ENCODE measurements at places on chromosomes 7 and 10.

- DNase-seq = no peak
These were observed 4.4 kb upstream of the CLIP2 start for GRCh38 chr7:74284781-74285259.

GRCh38 chr10:30842185-30842584, 189.5 kb downstream of the ZNF438 start:
- DNase-seq = no peak

DNA sequence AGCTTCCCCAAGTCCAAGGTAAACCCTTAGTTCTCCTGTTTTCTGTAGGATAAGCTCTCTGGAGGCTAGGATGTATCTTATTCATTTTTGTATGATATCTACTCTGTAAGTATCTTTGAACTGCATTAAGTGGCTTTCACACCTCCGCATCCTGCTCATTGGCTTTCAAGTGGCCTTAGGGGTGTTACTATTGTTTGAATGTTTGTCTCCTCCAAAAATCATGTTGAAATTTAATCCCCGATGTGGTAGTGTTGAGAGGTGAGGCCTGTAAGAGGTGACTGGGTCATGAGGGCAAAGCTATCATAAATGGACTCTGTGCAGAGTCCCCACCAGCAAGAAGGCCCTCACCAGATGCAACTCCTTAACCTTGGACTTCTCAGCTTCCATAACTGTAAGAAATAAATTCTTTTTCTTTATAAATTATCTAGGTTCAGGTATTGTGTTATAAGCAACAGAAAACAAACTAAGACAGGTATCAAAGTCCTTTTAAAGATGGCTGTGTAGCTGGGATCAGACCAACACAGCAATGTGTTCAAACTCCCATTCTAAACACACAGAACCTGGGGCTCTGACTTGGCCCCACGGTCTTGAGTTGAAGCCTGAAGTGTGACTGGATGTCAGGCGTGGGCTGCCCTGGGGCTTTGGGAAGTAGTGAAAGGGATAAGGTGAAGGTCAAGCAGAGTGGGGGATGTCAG, 25.9 kb downstream of the TBXAS1 start:
- DNase-seq = no peak

- DNase-seq = no peak
These were observed 80.0 kb downstream of the RBM33 start for GRCh38 chr7:155724327-155725005.

DNA sequence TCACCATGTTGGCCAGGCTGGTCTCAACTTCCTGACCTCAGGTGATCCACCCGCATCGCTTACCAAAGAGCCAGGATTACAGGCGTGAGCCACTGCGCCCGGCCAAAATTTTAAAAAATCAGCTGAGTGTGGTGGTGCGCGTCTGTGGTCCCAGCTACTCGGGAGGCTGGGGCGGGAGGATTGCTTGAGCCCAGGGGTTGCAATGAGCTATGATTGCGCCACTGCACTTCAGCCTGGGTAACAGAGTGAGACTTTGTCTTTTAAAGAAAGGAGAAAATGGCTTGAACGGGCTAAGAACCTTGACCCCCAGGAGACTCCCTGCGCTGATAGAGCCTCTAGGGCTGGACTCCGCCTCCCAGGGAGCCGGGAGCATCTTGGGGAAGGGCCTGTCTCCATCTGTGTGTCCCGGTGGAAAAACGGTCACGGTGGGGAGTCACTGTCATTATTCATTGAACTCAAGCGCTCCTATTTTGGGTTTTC, 760 bp upstream of the KCTD7 start:
- DNase-seq = no peak

- DNase-seq = no peak
These were observed 94.9 kb downstream of the CPXM2 start for GRCh38 chr10:123796736-123797135.

DNA sequence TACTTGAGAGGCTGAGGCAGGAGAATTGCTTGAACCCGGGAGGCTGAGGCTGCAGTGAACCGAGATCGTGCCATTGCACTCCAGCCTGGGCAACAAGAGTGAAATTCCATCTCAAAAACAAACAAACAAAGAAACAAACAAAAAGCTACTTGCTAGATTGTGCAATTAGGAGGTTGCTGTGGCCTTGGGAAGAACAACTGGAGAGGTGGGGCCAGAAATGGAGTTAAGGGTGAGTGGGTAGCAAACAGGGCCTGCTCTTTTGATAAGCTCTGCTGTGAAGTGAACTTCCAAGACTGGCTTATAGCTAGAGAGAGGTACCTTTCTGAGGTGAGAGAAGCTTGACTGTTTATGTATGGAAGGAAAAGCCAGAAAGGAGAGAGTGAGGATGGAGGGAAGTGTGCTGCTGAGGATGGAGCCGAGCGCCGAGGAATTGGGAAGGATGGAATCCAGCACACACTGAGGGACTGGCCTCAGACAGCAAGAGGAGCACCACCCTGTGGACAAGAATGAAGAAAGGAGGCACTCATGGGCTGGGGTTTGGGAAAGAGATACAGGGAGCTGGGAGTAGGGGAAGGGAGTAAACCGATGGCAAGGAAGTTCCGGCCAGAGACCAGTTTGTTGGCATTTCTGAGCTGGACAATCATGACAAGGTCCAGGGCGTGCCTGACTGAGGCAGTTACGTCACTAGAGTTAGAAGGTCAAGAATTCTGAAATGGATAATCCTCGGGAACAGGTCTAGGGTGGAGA, 7.0 kb upstream of the RPEL1 start:
- DNase-seq = no peak

DNA sequence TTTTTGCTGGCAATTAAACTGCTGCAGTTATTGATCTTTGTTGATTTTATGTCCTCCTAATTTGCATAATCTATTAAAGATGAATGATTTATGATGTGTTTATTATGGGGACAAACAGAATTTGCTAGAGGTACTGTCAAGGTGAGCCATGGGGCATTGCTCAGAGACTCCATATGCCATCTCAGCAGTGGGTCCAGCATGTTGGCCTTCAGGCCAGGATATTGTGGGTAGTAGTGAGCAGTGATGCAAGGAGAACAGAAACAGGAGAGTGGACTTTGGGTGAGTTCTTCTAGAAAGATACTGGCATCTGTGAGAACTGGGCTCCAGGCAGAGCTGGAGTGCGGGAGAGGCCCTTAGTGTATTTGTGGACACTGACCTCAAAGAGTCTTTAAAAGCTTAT, 65.9 kb downstream of the PAX2 start:
- DNase-seq = no peak

DNA sequence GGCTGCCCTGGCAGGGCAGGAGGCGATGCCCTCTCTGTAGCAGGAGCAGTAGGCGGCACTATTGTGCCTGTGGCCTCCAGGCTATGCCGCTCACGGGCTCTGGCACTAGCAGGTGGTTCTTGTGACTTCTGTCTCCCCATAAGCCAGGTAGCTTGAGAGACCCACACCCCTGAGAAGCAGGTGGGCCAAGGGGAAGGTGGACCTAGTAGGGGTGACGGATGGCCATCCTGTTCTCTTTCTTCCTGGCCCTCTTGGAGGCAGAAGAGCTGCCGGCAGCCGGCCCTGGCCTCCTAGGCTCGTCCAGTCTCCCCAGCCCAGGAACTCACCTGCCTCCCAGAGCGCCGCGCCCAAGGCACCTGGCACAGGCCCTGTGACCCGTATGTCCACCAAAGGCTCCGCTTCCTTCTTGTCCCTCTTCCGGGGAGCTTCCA, 15.4 kb downstream of the MMRN2 start:
- DNase-seq = no peak

DNA sequence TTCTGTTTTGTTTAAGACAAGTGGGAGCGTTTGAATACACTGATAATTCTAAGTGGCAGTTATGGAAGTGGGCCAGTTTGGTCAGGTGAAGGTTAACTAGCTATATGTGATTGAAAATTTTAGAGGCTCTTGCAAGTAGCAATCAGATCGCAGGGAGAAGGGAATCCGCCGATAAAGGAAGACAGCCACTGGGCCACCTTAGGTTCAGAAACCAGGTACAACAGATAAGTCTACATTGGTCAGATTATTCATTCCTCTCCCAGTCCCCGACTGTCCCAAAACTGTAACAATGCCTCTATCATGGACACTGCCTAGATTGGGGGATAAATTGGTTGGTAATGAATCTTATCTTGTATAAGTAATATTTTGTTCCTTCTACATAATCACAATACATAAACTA, 8.9 kb downstream of the ANK3 start:
- DNase-seq = no peak

- no peak for DNase-seq
These were observed 1246.6 kb upstream of the LRRN3 start for GRCh38 chr7:109844362-109844761.

DNA sequence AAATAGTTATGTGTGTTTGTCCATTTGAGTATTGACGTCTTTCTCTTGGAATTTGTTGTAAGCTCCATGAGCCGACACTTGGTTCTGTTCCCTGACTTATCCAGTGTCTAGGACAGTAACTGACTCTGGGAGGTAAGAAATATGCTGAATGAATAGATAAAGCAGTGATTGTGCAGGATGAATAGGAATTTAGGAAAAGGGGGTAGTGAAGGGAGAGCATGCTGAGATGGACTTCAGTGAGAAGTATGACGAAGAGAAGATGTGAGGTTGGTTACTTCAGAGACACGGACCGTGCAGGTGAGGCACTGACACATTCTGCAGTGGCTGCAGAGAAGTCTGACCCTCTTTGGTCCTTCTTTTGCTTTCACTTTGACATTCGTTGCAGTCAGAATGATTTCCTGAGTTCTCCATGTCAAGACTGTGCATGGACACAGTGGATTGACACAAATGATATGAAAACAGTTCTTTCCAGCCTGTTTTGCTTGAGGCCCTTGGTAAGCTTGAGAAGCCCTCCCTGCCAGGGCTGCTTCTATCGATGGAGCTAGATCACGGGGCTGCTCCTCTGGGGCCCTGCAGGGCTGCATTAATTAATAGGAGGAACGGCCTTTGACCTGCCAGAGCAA, 261.5 kb upstream of the SORCS1 start:
- DNase-seq = no peak

- DNase-seq = no peak
These were observed 19.4 kb downstream of the KAZALD1 start for GRCh38 chr10:101080933-101081931.

DNA sequence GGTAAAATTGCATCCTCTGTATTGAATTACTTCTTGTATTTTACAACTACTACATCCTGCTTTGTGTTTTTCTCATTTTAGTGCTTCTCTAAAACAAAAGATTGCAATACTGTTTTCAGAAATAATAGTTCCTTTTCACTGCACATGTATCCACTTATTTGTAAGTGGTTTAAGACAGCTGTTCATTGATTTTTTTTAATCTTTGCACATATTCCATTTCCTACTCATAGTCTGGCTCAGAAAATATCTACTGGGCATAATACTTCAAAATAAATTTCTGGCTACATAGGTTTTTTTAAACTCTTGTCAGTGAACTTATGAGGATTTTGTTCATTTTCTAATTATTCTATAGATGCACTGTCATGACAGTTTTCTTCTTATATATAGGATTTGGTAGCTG, 54.8 kb downstream of the SND1 start:
- no peak for DNase-seq

DNA sequence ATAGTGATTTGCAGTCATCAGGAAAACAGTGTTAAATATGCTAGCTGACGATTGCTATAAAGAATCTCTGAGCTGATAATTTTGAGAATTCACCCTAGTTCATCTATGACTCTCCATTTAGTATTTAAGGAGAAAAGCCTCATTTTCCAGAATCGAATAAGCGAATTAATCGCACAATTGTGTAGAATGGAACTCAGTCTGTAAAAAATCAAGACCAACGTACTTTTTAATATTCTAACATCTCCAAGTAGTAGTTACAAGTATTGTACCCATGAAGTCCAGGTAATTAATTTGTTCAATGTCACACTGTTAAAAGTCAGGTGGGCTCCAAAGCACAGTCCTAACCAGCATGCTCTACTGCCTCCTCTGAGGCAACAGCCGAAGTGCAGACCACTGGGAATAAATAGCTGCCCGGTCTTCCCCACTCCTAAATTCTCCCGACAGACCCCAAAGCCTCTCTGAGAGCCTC, 380 bp upstream of the AGBL3 start:
- DNase-seq = no peak

- no peak for DNase-seq
These were observed 34.0 kb upstream of the DNMBP start for GRCh38 chr10:100043796-100044195.

- DNase-seq = no peak
These were observed 207.9 kb downstream of the TNS3 start for GRCh38 chr7:47373871-47374451.

GRCh38 chr7:112416127-112416526, 34.1 kb upstream of the IFRD1 start:
- no peak for DNase-seq

DNA sequence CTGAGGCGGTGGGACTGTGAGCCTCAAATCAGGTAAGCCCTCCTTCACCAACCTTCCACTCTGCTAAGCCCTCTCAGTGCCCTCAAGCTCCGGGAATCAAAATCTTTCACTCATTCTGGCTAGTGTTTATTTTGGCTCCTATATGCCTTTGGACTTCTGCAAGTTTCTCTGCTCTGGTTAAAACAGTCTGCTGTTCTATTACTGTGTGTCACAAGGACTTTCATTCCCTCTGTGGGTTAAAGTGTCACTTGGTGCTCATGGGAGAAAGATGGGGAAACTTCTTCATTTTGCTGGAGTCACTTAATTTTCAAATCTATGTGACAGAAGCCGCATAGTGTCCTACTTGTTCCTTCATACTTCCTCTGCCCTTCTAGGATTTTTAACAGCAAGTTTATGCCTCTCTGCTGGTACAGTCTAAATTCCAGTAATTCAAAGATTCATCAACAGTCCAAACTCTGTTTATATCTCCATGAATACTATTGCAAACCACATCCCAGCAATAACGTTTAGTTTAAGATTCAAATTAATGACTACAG, 61.3 kb downstream of the CD36 start:
- DNase-seq = no peak

DNA sequence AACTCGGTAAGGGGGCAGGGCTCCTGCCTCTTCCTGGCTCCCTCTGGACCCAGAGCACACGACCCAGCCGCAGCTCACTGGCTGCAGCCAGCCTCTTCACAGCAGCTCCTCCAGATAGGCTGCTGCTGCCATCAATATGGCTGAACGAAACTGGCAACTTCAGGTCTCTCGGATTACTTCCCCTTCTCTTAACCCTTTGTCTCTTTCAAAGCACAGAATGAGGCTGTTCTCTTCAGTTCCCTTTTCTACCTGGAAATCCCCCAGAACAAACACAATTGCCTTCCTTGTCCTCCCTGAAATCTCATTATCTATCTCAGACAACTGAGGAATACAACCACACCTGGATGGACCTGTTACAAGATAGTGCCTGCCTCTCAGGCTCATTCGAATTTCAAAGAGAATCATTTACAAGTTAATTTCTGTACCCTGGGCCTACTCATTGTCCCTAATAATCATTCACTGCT, 193.4 kb upstream of the MBL2 start:
- no peak for DNase-seq

GRCh38 chr7:114364151-114364550, 50.5 kb upstream of the FOXP2 start:
- DNase-seq = no peak
